Sigmoid colon (tissue), 7 donors: ENCODE measurements at places on chromosomes 7 and 10. TPM values are rescaled to one million over a fixed set of nuclear protein-coding genes. Genes with fewer than 3 reads are reported as not detected.
A peak's percentile ranks its signal among the peaks of the same experiment; 100 is the strongest.

DNA sequence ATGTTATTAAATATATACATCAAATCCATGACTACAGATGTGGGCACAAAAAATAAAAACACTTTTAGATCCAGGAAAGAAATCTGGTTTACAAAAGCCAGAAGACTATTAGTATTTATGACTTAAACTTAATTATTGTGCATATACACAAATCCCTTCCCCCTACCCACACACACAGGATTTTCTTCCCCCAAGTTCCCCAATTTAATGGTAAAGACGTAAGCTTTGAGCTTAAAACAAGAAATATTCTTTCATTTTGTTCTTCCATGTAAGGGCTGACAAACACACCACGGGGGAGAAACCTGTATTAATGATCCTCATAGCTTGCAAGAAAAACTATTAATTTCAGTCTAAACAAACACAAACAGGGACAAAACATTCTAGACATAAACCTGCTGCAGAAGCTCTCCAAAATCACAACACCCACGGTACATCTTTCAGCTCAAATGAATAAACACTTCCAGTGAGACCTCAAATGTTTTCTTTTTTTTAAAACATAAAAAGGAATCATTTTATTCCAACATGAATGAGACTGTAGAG lies 28.5 kb downstream of the OSBPL3 start:
- DNase-seq: no peak
- H3K27ac ChIP-seq: no peak overlapping the region
- H3K4me1 ChIP-seq: no peaks in the 10 kb centered on the region

DNA sequence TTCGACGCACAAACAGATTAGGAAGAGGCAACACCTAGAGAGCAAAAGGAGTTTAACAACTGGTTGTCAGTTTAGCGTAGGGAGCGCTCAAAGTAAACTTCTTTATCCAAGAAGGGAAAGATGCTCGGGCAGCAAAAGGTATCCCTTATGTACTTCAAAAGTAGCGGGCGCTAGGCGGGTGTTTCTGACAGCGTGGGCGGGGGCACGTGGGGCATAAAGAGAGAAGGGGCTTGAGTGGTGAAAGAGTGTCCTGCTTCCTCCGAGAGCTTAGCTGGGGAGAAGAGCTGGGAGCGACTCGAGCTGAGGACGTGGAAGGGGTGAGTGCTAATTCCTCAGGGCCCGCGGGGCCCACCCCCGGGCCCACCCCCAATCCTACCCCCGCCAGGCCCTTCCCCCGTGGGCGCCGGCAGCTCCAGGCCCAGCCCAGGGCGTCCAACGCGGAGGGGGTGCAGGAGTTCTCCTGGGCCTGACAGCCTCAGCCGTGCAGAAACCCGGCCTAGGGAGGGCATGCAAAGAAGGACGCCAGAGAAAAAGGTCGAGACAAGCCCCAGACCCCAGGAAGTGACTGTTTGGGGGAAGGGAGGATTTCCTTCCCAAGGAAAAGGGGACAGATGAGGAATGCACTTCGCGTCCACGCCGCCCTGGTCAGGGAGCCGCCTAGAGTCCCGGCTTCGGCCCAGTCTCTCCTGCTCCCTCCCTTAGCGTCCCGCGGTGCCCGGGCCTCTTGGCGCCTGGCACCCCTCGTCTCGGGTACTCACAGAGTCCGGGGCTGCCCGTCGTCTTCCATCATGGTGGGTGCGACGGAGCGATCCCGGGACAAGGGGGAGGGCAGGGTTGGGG lies 868 bp downstream of the TIAL1 start:
- DNase-seq: peak; percentile 70
- H3K4me3 ChIP-seq: peak overlapping the region; percentile 78
- H3K27me3 ChIP-seq: no peaks in the 10 kb centered on the region
- H3K27ac ChIP-seq: peak overlapping the region; percentile 98
- H3K36me3 ChIP-seq: no peaks in the 10 kb centered on the region

Gene TWIST1
- polyA plus RNA-seq: 1.8 TPM

Gene AHR
- polyA plus RNA-seq: 9.2 TPM
